Iris pigment epithelial cell (primary cell): ENCODE measurements at places on chromosomes 5 and 9.
A peak's percentile ranks its signal among the peaks of the same experiment; 100 is the strongest.

DNA sequence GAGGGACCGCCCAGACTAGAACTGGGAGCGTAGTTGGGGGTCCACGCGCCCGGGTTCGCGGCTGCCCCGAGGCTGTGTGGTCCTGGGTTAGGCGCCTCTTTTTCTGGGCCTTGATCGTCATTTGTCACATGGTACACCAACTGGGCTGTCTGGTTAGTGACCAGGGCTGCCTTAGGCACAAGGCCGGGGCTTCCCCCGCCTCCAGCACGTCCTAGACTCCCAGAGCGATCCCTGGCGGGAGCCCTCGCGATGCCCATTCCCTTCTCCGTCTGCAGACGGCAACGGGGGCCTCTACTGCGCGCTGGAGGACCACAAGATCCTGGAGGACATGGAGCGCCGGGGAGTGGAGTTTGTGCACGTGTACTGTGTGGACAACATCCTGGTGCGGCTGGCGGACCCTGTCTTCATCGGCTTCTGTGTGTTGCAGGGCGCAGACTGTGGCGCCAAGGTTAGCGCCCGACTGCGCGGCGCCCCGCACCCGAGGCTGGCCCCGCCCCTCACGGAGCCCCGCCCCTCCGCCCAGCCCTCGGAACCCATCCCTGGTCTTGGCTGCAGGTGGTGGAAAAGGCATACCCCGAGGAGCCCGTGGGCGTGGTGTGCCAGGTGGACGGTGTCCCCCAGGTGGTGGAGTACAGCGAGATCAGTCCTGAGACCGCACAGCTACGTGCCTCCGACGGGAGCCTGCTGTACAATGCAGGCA lies 1.5 kb downstream of the UAP1L1 start:
- DNase-seq = no peak

DNA sequence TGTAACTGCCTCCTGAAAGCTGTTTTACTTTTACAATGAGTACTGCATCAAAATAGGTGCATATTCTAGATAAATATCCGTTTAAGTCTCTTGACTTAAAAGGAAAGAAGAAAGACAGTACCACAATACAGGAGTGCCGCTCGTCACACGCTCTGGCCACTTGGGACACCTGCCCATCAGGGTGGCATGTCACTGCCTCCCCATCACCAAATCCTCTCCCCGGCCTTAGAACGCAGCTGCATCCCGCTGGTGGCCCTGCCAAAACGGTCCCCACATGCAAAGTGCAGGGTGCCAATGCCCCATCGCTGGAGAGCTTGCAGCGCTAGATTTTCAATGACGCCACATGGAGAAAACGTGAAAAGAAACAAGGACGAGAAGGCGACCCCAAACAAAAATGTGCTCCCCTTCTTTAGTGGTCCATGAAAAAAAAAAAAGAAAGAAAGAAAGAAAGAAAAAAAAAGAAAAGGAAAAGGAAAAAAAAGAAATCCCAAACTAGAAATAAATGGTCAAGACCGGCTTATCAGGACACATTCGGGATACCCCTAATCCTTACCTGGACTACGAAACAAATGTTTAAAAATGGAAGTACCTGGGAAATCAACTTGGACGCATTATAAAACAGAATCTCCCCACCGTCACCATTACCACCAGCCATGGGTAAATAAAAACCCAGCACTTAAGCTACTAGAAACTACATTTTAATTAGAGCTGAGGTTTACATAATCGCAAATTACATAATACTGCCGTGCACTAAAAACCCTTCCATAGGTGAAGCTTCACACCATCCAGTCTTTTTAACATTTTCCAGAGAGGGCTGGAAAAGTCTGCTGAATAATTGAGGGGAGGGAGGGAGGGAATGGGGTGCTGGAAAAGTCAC lies 1.0 kb downstream of the ANKH start:
- peak; percentile 6 for DNase-seq

GRCh38 chr5:167797933-167798332 lies 493.5 kb upstream of the WWC1 start:
- peak; percentile 50 for DNase-seq

GRCh38 chr9:91306296-91306630 lies 55.5 kb downstream of the AUH start:
- no peak for DNase-seq

GRCh38 chr5:138601444-138601843 lies 26.2 kb upstream of the HSPA9 start:
- peak; percentile 93 for DNase-seq

- DNase-seq = no peak
These were observed 18.0 kb downstream of the ZNF608 start for GRCh38 chr5:124728331-124728967.

GRCh38 chr5:160702934-160703333 lies 149.1 kb downstream of the ATP10B start:
- DNase-seq = no peak

DNA sequence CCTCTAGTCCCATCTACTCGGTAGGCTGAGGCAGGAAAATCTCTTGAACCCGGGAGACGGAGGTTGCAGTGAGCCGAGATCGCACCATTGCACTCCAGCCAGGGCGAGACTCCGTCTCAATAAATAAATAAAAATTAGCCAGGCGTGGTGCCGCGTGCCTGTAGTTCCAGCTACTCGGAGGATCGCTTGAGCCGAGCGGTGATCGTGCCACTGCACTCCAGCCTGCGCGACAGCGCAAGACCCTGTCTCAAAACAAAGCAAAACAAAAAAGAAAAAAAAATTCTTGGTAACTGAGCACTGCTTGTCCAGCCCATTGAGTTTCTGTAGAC lies 710 bp upstream of the WDR55 start:
- no peak for DNase-seq

DNA sequence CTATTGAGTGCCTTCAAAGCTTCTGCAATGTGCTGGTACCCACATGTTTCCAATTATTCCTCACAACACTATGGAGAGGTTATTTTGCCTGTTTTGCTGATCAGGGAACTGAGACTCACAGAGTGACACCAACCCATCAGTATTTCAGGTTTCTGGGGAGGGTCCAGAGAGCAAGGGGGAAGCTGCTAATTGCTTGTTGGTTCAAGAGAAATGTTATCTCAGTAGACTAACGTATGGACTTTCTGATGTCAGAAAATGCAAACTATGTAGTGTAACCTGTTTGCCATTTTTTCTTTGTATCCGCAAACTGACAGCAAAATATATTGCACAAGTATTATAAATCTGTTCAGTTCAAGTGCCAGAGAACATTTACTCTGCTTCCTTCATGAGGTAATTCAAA lies 108.3 kb upstream of the MSX2 start:
- DNase-seq = no peak

DNA sequence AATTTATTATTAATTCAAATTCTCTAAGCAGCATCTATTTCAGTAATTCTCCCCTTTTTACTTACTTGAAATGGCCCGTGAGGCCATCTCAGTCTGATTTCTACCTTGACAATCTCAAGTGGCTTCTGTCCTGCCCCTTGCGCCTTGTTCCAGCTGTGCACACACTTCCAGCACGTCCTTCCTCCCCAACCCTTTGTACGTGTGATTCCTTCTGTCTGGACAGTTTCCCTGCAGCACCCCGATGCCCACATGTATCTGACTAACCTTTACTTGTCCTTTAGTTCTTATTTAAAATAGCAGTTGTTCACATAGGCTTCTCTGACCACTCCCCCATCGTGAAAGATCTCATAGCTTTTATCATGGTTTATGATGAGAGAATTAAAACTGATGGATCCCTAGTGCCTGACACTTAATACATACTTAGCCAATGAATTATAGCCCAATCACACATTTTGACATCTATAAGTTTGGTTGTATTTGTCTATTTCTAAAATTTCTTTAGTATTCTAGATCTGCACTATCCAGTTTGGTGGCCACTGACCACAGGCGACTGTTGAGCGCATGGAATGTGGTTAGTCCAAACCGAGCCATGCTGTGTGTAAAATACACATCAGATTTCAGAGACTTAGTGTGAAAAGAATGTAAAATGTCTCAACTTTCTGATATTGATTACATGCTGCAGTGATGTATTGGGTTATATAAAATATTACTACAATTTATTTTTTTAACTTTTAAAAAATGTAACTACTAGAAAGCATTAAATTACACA lies 14.3 kb downstream of the ZBTB34 start:
- DNase-seq = no peak

GRCh38 chr9:4389755-4390154 lies 89.9 kb upstream of the GLIS3 start:
- peak; percentile 47 for DNase-seq

GRCh38 chr9:99490729-99491128 lies 268.6 kb downstream of the SEC61B start:
- peak; percentile 33 for DNase-seq

GRCh38 chr5:57989378-57989777 lies 470.5 kb downstream of the PLK2 start:
- peak; percentile 57 for DNase-seq

DNA sequence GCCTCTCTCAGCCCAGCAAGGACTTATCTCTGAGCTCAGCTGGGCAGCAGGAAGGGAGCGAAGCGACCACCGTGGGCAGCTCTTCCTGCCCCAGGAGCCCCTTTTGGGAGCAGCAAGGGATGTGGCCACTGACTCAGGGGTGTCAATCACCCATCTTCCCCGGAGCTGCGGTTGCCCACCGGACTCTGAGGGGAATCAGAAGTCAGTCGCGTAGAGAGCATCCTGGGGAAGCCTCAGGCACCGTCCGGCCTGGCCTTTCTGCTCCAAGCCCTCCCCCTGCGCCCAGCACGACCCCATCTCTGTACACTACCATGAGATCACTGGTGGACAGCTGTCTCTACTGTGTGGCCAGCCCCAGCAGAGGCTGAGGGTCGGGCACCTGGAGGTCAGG lies 24.6 kb downstream of the GFI1B start:
- DNase-seq = no peak

- DNase-seq = peak; percentile 26
These were observed 55.8 kb upstream of the ABL1 start for GRCh38 chr9:130779153-130779855.

DNA sequence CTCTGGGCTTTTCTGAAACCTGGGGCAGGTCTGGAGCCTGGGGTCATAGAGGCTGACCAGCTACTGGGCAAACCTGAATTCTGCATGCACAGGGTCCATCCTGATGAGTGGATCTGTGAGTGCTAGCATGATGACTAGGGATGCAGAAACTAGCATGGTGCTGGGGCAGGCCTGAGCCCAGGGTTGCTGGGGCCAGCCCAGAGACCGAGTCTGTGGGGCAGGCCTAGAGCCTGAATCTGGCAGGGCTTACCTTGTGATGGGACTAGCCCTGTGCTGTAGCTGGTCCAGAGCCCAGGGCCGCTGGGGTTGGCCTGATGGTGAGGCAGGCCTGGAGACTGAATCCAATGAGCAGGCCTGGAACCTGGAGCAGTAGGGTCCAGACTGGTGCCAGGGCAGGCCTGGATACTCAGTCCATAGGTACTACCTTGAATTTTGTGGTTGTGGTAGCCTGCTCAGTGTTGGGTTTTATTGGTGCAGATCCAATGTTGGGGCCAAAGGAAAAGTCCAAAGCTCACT lies 313.5 kb downstream of the TLR4 start:
- DNase-seq = no peak

DNA sequence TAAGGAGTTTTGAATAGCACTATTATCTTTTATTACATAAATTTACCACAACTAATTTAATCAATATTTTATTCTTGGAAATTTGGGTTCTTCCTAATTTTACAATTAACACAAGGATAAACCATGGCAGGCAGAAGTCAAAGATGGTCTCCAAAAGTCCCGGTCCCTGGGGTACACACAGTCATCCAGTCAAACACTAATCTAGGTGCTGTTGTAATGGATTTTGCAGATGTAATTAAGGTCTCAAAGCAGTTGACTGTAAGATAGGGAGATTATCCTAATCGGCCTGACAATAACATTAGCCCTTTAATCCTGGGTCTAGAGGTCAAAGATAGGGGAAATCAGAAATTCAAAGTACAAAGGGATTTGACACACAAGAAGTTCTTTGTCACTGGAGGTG lies 57.5 kb upstream of the HTR1A start:
- DNase-seq = no peak

GRCh38 chr5:146553446-146553845 lies 37.5 kb upstream of the GPR151 start:
- DNase-seq = no peak

DNA sequence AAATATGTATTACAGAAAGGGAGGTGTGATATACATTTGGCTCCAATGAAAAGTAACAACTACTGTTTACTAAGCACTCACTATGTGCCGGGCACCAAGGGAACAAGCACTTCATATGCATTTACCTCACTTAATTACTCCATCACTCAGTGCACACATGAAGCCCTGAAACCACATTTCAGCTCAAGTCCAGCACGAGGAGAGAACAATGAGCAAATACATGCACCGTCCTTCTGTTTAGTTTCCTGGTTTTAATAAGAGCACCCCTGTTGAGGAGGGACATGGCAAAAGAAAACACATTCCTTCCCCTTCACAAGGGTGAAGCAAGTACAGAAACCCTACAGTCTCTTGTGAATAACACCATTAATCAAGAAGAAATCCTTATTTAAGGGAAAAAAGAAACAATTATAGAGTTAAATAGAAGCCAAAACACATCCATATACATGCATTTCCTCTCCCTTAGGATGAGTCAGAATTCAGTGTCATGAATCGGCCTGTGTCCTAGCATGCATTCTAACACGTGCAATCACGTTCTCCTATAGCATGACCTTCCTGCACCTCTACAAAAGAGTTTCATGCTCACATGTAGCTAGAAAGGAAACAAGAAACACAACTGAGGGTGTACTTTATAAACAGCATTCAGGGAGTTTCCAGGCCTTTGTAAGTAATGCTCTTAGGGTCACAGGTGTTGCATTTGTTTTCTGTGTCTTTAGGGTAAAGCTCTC lies 411.6 kb downstream of the BNC2 start:
- peak; percentile 63 for DNase-seq

- DNase-seq = peak; percentile 67
These were observed 79.7 kb upstream of the ZNF366 start for GRCh38 chr5:72586788-72587530.

- DNase-seq = no peak
These were observed 96.9 kb upstream of the HAPLN1 start for GRCh38 chr5:83817591-83817990.

DNA sequence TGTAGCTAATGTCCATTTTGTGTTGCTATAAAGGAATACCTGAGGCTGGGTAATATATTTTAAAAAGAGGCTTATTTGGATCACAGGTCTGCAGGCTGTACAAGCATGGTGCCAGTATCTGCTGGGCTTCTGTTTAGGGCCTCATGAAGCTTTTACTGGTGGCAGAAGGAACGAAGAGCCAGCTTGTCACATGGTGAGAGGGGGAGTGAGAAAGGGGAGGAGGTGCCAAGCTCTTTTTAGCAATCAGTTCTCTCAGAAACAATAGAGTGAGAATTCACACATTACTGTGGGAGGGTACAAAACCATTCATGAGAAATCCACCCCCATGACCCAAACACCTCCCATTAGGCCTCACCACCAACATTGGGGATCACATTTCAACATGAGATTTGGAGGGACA lies 340.9 kb downstream of the RASEF start:
- DNase-seq = no peak

DNA sequence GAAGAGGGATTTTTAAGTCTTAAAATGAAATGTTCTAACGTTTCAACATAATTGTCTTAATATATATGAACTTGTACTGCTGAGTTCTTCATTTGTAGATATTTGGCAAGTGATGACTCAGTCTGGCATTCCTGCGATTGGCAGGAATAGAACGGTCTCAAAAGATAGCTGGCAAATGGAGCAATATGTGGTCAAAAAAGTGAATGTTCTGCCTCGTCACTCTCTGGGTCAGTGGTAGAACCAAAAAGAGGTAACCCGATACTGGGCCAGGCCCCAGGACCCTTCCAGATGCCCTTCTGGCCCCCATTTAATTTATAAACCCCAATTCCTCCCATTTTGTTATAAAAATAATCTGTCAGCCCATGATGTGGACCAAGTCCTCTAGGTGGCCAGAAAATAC lies 39.2 kb downstream of the ZNF366 start:
- peak; percentile 90 for DNase-seq
